Activated CD8-positive, alpha-beta memory T cell treated with anti-CD3 and anti-CD28 coated beads for 4 hours (primary cell): ENCODE measurements at places on chromosomes 3 and 15.

GRCh38 chr3:43435706-43436105 is 149.4 kb downstream of the SNRK start:
- DNase-seq = no peak

GRCh38 chr3:60772584-60772983 is 478.7 kb downstream of the FHIT start:
- no peak for DNase-seq

- DNase-seq = no peak
Observed at GRCh38 chr3:122598556-122598955, 21.1 kb downstream of the PARP15 start.

GRCh38 chr3:122100591-122101463 is 45.7 kb downstream of the CD86 start:
- no peak for DNase-seq

GRCh38 chr3:174253196-174253823 is 605.8 kb upstream of the NAALADL2 start:
- no peak for DNase-seq

- no peak for DNase-seq
Observed at GRCh38 chr15:94857466-94857865, 626.1 kb downstream of the MCTP2 start.

GRCh38 chr3:71406972-71407810 is 176.3 kb downstream of the FOXP1 start:
- no peak for DNase-seq

DNA sequence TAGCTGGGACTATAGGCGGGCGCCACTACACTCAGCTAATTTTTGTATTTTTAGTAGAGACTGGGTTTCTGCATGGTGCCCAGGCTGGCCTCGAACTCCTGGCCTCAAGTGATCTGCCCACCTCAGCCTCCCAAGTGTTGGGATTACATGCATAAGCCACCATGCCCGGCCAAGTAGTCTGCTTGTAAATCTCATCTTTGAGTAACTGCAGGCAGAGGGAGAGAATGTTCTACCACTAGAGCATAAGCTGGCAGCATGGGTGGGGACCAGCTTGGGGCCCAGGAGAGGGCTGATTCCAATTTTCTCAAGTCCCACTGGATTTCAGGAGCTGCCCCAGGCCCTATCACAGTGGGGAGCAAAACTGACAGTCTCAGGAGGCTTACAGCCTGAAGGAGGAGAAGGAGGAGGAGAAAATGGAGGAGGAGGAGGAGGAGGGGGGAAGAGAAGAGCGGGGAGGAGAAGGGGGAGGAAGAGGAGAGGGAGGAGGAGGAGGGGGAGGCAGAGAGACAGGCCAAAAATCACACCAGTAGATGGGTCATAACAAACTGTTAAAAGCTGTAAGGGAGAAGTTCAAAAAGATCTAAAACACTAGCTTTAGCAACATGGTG is 229.1 kb upstream of the IGF1R start:
- no peak for DNase-seq

DNA sequence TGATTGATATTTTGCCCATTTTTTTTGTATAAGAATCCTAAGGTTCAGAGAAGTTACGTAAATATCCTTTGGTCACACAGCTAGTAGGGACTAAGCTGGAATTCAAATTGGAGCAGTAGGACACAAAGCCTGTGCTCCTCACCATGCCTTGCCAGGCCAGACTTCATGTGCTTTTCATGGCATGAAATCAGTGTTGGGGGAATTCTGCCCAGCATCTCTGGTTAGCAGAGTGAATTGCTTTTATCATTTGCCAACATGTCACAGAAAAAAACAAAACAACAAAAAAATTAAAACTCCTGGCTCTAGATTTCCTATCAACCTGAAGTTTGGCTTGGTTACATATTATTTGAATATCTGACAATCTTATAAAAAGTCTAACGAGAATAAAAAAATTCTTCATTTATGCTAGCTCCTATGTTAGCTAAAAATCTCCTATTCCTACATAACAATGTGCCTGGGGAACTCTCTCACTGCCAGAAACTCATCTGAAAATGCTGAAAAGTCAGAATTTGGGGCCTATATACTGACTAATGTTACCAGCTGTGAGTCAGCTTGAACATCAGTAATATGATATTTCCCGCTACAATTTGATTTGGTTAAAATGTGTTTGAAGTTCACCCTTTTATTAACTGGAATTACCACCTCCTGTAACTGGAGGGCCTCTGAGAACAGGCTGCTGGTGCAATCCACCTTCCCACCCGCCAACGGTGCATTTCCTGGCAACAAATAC is 141.7 kb downstream of the TIGIT start:
- no peak for DNase-seq

DNA sequence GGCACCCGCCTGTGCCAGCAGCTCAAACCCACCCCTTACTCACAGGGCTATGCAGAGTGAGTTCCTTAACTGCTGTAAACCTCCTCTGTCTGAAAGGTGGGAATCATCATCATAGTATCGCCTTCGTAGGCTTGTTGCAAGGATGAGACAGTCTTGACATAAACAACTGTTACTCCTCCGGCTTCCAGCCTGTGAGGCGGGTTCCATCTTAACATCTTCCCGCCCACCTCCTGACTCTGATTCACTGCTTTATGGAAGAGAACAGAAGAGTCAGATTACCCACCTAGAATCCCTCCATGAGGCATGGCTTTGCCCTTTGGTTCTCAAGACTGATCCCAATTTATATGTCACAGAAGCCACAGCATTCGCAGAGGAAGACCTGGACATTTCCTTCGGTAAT is 21.9 kb downstream of the POLR2M start:
- no peak for DNase-seq

GRCh38 chr3:186664119-186664495 is 1.7 kb upstream of the HRG start:
- no peak for DNase-seq

DNA sequence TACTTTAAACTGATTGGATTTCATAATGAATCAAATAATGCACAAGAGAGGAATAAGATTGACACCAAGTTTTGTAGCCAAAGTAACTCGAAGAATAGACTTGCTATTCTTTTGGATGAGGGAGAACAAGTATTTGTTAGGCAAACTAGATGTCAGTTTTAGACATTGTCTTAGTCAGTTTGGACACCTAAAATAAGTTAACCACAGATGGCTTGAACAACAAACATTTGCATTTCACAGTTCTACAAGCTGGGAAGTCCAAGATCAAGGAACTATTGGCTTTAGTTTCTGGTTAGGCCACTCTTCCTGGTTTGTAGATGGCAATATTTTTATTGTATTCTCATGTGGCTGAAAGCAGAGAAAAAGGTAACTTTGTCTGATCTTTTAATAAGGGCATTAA is 61.3 kb upstream of the OSTN start:
- no peak for DNase-seq

DNA sequence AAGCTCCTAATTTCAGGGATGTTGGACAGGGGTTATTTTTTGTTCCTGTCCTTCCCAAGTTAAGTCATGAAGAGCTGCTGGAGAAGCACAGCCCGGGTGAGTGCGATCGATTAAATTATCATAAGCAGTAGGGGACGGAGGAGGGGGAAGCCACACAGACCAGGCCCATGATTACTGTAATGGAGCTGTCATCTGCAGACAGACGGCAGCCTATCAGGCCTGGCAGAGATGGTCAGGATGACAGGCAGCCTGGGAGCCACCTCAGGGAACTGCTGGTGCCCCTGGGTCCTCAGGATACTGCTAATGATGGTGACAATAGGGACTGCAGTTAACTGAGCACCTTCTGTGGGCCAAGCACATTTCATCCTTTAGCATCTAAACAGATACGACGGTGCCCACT is 147.7 kb downstream of the RAB11A start:
- no peak for DNase-seq

DNA sequence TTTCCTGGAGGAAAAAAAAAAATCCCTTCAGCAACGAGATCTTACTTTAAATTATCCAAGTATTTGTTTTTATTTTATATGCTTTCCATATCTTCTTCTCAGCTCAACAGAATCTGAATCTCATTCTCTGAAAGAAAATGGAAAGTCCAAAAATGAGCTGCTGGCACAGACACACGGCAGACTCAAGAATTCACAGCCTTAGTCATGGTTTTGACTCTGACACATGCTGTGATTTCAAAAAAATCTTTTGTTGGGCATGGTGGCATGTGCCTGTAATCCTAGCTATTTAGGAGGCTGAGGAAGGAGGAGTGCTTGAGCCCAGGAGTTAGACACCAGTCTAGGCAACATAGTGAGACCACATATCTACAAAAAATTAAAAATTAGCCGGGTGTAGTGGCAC is 565.0 kb downstream of the MAGI1 start:
- no peak for DNase-seq

DNA sequence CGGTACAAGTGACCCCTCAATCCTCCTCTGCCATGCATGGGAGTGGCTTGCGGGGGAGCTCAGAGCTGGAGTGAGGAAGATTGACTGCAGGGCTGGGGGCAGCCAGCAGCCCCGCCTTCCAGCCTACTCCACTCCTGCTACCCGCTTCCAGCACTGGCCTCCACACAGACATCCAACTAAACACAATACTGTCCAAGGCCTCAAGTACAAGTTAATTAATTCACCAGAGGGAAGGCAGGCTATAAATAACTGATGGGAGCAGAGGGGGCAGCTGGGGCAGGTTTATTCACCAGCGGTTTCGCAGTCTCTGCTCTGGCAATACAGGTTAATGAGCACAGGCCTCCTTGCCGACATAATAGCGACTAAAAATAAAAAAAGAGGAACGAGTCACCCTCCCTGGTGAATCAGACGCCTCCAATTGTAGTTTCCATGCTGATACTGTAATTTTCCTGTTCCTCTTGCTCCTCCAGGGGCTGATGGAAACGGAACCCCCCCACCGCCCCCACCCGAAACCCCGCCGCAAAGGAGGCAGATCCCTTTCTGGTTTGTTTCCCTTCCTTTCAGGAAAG is 166.4 kb upstream of the TLE3 start:
- no peak for DNase-seq

DNA sequence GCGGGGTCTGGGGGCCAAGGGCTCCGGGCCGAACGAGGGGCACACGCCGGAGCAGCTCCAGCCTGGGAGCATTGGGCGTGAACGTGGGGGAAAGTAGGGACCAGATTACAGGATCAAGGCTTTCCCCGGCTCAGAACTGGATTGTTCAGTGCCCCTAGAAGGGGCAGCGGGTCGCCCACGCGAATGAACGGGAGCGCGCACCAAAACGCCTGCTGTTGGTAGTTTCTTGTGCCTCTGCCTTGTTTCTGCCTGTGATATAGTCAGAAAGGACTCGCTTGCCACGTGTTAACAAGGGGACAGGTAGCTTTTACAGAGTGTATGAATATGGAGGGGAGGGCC is 1.1 kb downstream of the CASR start:
- no peak for DNase-seq

GRCh38 chr15:72998681-72999466 is 53.4 kb upstream of the NEO1 start:
- DNase-seq = no peak

- no peak for DNase-seq
Observed at GRCh38 chr3:27356976-27357375, 12.2 kb downstream of the NEK10 start.

DNA sequence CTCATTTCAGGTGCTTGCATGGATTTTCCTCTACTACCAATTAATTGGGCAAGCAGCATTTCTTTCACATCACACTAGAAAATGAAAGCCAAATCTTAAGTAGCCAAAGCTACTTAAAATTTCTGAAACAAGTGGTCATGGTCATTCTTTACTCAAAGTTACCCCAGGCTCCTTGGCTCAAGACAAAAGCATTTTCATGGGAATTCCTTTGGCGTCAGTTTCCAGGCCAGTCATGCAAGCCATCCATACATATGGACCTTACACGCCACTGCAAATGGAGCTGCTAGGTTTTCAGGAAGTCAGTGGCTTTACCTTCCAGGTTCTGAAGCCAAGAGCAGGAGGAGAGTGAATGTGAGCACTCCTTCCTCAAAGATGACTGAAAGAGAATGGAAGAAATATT is 83.7 kb upstream of the IL12A start:
- no peak for DNase-seq
